Forelimb muscle (tissue), 1 donor: ENCODE measurements at places on chromosomes 13 and 19. TPM values are rescaled to one million over a fixed set of nuclear protein-coding genes. Genes with fewer than 3 reads are reported as not detected.

Gene SIGLEC12
- polyA plus RNA-seq = not detected

Gene MYO16
- 14.5 TPM for polyA plus RNA-seq

Gene SIGLEC8
- polyA plus RNA-seq = not detected

Gene ARL11
- polyA plus RNA-seq = 0.40 TPM

Gene DNAAF3
- 0.92 TPM for polyA plus RNA-seq

Gene RNF113B
- polyA plus RNA-seq = not detected

Gene EFNA2
- 1.1 TPM for polyA plus RNA-seq

DNA sequence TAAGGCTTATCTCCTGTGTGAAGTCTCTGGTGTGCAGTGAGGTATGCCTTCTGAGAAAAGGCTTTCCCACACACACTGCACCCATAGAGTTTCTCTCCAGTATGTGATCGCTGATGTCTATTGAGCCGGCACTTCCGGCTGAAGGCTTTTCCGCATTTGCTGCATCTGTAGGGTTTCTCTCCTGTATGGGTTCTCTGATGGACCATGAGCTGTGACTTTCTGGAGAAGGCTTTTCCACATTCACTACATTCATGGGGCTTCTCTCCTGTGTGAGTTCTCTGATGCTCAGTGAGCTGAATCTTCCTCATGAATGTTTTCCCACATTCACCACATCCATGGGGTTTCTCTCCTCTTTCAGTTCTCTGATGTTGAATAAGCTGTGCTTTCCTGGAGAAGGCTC, 14.7 kb downstream of the ZNF577 start:
- DNase-seq = no peak

DNA sequence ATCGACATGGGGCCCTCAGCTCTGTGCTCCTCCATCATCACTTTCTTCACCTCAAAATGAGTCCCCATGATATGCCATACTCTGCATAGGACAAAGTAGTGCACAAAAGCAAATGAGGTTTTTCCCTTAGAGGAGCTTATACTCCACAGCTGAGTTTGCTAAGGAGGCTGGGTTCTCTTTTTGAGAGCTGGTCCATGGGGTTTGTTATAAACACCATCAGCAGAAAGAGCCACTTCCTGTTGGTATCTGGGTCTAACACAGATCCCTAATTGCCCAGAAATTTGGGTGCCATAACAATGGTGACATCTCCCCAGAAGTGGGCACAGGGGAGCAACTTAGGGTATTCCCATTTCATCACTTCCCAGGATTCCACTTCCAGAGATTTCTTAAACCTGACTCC, 395.7 kb downstream of the FOXO1 start:
- DNase-seq = no peak

DNA sequence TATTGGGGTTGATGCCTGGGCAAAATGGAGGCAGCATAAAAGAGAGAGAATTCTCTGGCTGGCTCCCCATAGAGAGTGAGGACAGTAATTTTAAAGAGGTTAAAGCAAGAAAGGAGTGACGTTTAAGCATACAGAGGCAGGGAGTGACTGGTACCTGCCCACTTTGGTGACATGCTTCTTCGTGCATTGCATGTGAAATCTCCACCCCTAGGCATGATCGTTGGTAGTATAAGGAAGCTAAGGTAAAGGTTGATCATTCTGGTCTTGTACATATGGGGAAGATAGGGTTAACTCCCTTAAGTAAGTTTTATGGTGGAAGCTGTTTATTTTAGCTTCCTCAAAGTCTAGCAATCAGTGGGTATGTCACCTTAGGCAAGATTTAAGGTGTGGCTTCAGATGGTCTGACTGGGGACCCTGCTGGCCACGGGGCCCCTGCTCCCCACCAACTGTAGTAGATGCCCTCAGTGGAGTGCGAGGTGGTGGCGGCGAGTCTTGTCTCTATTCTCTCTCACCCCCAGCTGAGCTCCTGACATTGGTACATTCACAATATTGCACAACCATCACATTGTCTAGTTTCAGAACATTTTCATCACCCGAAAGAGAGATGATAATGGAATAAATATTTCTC, 797.5 kb upstream of the SPRY2 start:
- DNase-seq = no peak

- DNase-seq = no peak
Observed at GRCh38 chr19:57302020-57302465, 18.2 kb upstream of the ZNF543 start.

- no peak for DNase-seq
Observed at GRCh38 chr19:40614622-40615411, 13.6 kb downstream of the LTBP4 start.

GRCh38 chr19:39307822-39308530, 11.8 kb downstream of the IFNL1 start:
- no peak for DNase-seq

- no peak for DNase-seq
Observed at GRCh38 chr13:88676016-88676415, 1004.8 kb downstream of the SLITRK5 start.

- no peak for DNase-seq
Observed at GRCh38 chr19:56170261-56170660, 5.5 kb upstream of the GALP start.

DNA sequence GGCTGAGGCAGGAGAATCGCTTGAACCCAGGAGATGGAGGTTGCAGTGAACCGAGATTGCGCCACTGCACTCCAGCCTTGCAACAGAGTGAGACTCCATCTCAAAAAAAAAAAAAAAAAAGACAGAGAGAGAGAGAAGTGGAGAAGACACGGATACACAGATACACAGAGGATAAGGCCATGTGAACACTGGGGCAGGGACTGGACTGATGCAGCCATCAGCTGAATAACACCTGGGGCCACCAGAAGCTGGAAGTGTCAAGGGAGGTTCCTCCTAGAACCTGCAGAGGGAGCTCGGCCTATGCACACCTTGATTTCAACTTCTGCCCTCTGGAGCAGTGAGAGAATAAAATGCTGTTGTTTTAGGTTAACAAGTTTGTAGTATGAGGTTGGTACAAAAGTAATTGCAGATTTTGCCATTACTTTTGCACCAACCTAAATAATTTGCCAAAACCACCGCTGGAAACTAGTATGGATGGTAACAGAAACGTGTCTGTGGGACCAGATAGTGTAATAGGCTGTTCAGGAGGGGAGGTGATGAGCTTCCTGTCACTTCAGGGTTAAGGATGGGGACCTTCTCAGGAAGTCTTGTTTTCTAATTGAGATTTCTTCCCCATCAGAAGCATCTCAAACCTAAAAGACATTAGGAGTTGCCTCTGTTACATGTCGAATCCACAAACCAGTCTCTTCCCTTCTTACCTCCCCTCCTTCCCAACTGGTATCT, 36.4 kb upstream of the IGSF23 start:
- DNase-seq = no peak

- DNase-seq = no peak
Observed at GRCh38 chr13:48733739-48734335, 80.1 kb downstream of the CYSLTR2 start.
